ENCODE measurements at places on chromosomes 7 and 10.

DNA sequence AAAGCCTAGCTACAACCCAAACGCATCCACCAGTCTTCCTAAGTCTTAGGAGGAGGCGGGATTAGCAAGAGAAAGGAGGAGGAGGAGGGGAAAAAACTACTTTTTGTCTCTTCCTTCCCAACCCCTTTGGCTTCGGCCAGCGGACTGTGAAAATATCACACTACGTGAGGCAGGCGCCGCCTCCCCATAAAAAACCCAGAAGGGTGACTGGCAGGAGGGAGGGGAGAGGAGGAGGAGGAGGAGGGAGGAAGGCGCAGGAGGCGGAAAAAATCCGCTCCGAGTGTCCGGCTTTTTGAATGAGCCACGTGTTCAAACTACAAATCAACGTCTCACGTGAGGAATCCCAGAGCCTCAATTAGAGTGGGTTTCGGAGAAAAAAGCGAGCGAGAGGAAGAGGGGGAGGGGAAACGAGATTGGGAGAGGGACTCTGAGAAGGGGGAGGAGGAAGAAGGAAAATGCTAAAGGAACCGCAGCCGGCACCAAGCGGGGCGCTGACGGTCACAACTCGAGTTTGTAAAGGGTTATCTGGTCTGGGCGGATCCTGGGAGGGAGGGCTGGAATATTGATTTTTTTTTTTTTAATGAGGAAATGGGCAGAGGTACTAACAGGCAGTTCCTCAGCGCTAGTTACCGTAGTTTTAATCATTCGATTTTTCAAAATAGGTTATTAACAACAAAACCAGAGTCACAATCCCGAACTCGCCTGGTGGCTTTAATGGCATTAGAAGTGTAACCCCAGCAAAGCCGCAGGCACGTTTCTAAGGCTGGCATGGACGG lies at the start of gene IGF2BP3:
TSS of gene IGF2BP3 (minus strand) at position 162 of the 776 bp plus-strand sequence. CDS start 381 bp downstream, outside the sequence.
- DNase-seq = peak; percentile 3

DNA sequence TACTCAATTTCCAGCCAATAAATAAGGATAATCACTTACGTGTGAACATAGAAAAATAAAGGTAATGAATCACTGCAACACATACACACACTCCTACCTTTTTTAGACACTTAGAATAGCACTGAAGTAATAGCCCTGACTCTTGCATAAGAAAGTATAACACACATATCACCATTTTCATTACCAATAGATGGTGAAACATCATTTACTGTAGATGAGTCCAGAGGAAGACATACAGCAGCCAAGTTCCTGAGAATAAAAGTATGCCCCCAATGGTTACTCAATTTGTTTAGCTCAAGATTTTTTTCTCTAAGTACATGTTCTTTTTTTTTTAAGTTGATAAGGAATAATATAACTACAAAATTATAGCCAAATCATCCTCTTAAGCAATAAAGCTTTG lies 316.3 kb downstream of the PARD3 start:
- no peak for DNase-seq

DNA sequence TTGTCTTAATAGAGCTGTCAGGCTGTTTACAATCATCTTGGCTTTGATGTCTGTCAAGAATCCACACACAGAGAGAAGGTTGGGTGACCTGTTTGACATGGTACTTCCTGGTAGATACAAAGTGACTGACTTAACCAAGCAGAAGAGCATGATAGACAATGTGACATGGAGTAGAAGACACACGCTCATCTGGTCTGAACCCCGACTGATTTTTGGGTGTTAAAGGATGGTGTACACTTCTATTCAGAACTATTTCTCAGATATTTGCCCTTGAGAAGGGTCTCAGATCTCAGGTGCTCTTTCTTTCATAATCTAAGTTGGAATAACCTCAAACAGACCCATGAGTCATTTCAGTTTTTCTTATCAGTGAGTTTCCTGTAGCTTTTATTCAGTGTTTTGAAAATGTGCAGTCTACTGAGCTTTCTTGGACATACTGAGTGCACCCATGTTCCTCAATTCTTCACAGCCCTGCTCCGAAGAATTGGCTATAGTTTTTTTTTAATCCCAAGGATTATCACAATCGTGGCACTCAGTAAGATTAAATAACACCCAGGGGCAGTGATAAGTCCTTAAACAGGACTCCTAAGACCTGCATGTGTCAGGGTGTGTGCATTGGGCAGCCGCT lies 46.4 kb upstream of the NXPH1 start:
- DNase-seq = no peak

- no peak for DNase-seq
Measured at GRCh38 chr7:95781961-95782586, 9.7 kb downstream of the DYNC1I1 start.

DNA sequence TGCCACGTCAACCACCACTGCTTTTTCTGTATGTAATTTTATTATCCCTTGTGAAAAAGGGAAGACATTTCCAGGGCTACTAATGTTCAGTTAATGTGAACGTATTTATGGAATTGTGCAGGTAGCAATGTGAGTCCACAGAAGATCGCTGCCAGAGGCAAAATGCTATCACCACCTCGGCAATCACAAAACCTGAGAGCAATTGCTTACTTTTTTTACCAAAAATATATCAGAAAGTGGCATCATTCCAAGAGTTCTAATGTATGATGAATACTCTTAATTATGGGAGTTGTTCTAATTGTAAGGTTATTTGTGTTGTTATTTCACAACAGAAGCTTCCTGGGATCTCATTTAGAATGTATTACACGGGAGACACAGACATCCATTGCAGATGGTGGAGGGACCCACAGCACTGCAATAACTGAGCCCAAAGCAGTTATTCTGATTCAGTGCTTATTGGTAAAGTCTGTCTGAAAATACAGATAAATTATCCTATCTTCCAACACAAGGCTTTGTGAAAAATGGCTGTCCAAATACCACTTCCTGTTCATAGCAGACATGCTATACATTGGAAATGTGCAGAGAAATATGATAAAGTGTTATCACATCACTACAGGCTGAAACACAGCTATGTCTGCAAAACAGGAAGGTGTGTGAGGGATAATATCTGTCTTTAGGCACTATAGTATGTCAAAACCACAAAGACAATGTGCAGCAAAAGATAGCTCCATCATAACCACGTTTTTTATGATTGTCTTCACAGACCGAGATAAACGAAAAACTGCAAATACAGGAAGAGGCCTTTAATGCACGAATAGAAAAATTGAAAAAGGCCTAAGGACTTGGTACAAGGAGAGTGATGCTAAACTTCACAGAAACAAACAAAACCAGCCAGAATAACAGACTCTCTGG lies 102.7 kb downstream of the CABCOCO1 start:
- no peak for DNase-seq

- no peak for DNase-seq
Measured at GRCh38 chr10:118287076-118287806, 54.9 kb downstream of the FAM204A start.

DNA sequence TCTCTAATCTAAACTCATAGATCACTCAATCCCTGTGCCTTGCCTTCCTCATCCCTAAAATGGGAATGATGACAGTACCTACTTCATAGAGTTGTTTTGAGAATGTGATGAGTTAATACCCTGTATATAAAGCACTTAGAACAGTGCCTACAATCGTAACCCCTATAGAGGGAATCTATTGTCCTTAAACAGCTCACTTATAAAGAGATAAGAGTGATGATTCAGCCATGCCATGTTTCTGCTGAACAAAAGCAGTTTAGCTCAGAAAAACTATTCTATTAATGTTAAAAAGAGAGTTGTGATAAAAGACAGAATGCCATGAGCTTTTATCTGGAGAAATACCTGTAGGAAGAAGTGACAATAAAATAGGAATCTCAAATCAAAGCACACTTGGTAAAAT lies 63.6 kb downstream of the CUBN start:
- no peak for DNase-seq

DNA sequence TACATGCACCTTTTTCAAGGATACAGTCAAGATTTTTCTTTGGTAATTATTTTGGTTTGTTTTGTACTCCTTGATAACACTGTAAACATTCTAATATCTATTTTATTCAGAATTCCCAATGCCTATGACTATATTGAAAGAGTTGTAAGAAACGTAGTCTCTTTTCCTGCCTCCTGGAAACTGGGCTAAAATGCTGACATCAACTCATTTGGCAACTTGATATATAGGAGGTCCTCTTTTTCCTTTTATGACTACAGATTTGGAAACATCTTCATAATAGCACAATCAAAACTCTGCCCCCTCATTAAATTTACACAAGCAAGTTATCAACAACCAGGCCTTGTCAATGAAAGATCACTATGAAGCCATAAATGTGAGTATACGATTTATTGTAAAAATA lies 422.3 kb upstream of the PCDH15 start:
- no peak for DNase-seq

DNA sequence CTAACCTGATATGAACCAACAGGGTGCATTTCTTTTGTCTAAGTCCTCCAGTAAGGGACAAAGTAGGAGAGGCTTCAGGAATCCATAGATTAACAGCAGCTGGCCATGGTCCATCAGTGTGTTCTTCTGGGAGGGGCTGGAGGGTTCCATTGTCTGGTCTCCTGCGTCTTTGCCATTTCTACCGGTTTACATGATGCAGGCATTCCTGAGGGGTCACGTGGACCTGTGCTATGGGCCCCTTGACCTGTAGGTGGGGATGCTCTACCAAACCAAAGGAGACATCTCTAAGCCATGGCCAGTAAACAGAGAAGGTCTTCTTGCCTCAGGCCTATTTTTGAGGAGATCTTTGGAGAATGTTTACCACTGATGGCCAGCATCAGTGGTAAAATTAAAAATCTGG lies 28.7 kb upstream of the HABP2 start:
- DNase-seq = no peak
